ENCODE measurements at places on chromosomes 6 and 20.
A peak's percentile ranks its signal among the peaks of the same experiment; 100 is the strongest.

DNA sequence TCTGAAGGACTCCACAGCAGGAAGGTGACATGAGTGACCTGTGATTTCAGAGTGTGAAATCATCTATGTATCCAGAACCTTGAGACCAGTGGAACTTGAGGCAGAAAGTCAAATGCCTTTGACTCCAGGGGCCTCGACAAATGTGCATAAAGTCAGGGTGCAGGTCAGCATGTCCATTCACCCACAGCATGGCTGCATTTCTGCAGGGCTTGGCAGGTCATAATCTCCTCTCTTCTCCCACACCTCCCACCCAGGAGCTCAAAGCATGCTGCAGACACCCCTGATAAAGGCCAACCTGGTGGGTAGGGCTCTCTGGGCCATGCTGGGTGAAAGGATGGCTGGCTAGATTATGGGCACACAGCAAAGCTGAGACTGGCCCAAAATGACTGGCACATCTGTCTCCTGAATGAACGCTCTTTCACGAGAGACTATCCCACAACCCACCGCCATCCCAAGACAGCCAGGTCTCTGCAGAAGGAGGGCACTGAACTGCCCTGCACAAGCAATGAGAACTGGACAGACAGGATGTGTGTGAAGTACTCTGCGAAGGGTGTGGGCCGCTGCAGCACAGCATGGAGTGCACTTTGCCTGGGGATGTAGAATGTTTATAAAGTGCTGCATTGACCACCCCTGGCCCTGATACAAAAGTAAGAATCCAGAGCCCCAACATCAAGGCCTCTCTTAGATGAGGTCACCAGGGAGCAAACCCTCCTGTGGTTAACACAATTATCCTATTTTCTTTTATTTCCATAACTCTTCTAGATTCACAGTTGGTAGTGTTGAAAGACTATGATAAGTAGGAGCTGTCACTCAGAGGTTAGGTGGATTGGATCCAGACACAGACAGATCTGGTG is 78.2 kb upstream of the NXT1 start:
- DNase-seq, result no peak

DNA sequence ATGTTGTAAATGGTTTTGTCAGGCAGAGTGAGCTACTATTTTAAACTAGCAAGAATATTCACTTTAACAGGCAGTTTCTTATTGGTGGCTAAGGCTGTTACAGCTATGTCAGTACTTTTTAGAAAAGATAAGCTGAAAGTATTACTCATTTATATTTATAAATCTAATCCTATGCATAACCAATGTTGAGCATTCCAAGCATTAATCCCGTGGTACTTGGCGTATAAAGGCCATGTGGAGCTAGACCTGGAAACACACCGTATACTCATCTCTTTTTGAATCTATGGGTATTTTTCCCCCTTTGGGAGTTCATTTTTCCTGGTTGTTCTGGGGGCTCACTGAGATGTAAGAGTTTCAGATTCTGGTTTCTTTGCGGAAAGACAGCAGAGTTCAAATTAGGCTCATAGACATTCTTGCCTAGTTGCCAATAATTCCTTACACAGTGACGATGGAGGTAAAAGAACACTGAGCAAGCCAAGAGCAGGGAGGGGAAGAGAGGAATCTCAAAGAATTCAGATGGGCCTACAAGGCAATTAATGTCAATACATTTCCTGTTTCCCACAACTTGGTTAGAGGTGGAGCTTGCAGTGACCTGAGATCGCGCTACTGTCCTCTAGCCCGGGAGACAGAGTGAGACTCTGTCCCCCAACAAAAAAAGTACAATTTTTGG is 211.5 kb downstream of the SOX4 start:
- DNase-seq, result no peak

DNA sequence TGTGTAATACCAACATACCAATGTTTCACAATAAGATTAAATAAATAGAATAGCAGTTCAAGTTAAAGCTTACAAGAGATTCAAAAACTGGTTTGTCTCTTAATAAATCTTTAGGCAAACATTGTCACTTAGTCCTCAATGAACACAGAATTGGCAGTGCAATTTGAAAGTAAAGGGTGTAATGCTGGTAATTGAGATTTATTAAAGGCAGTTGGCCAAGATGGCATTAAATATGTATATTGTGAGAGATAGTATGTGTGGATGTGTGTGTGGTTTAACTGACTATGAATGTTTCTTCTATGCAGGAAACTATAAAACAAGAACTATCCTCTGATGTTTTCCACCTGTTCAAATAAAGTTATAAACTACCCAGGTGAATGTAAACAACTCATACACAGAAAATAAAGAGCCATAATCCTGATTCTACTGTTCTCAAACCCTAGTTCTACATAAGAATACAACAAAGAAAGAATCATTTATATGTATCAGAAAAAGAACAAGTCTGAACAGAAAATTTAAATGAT is 267.9 kb upstream of the PTCHD4 start:
- DNase-seq, result no peak

DNA sequence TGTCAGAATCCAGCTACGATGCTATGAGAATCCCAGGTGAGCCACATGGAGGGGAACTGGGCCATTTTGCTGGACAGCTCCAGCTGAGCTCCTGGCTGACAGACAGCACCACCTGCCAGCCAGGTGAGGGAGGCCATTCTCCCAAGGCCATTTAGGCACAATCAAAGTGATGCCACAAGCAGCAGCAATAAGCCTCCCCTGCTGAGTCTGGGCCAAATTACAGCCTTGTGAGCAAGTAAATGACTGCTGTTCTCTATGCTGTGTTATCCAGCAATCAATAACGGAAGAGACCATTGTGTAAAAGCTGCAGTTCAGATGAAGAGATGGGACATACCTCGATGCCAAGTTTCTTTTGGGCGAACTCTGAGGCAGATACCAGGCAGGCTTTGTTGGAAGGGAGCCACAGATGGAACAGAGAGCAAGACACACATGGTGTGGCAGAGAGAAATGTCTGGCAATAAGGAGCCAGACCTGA is 14.0 kb upstream of the SCGN start:
- DNase-seq, result no peak

GRCh38 chr6:79208816-79209215 is 25.7 kb downstream of the HMGN3 start:
- DNase-seq, result no peak

DNA sequence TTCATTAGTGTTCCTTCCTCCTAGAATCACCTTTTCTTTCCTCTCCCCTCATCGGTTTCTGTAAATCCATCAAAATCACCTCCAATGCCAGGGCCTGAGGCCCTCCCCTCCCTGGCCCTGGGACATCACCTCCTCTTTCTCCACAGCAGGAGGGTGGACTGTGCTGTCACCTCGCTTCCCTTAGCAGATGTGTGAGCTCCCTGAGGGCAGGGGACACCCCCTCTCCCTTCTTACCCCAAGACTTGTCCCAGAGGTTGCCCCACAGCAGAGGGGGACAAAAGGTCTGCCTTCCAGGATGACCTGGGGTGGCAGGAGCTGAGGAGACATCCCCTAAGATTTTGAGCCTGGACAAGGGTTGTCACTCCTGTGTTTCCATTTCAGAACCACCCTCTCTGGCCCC is 5.9 kb downstream of the ULBP1 start:
- no peak for DNase-seq

DNA sequence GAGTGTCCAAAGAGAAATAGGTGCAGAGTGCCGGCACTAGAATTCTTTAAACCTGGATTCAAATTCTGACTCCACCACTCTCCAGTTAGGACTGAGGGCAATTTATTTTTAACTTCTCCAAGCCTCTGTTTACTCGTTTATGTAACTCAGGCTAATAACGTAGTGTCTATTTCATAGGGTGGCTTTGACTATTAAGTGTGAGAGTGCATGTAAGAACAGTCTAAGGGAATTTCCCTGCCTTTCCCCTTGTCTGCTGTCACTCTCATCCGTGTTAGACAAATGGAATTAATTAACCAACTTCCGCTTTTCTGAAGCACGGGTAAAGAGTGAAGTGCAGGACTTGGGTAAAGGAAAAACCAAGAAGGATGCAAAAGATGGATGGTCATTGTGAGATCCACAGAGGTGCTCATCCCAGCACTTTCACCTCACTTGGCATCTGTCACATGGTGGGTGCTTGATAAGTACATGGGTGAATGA is 4.1 kb upstream of the ZKSCAN8 start:
- DNase-seq, result no peak

DNA sequence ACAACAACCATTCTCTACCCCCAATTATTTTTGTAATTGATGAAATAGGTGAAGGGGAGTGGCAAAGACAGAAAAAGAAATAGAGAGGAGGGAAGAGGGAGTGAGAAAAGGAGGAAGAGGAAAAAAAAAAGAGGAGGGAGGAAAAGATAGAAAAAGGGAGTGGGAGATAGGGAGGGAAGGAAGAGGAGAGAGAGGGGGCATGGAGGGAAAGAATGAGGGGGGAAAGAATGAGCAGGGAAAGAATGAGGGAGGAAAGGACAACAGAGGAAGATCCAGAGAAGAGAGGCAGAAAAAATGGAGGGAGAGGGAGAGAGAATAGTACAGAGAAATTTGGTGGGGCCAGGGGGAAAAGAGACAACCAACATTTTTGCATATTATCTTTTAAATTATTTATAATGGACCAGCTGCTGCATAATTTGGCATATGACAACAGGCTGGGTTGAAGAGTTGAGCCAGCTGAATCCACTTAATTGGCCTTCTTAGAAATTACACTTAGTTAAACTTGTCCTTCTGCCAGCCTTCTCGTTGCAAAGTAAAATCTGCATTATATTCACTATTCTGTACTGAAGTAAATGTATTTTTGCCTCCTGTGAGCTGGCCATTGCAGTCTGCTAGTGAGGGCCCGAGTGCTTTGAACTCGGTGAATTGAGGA is 101.0 kb downstream of the ARHGAP18 start:
- no peak for DNase-seq

GRCh38 chr20:23644164-23644563 is 6.4 kb upstream of the CST3 start:
- no peak for DNase-seq

- no peak for DNase-seq
Observed at GRCh38 chr6:142903812-142904211, 41.2 kb downstream of the HIVEP2 start.

DNA sequence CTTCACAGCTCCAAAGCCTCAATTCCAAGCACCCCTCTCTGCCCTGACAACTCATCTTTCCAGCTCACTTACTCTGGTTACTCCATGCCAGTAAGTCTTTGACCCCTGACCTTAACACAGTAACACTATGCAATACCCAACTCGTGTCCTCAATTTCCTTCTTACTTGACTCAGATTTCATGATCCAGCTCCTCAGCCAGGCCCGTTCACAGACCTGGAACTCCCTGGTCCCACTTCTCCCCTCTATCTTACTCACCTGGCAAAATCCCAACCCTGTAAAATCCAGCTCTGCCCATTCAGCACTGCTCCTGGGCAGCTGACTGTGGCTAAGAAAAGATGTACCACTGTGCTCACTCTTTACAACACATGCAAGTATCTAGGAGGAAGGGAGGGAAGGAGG is 7.9 kb downstream of the GNL1 start:
- DNase-seq, result no peak

GRCh38 chr6:138377844-138378243 is at the start of gene SMIM28:
SMIM28 (plus strand) TSS chr6:138377905; CDS start chr6:138378073, 168 bp downstream.
- DNase-seq, result no peak

- DNase-seq, result no peak
Observed at GRCh38 chr20:57124800-57125517, 141.5 kb downstream of the BMP7 start.

GRCh38 chr6:285030-285771 is 7.1 kb upstream of the DUSP22 start:
- DNase-seq, result no peak

GRCh38 chr6:83613378-83613777 is 95.5 kb downstream of the SNAP91 start:
- DNase-seq, result no peak

- DNase-seq, result no peak
Observed at GRCh38 chr20:25532015-25532751, 53.1 kb downstream of the NINL start.

DNA sequence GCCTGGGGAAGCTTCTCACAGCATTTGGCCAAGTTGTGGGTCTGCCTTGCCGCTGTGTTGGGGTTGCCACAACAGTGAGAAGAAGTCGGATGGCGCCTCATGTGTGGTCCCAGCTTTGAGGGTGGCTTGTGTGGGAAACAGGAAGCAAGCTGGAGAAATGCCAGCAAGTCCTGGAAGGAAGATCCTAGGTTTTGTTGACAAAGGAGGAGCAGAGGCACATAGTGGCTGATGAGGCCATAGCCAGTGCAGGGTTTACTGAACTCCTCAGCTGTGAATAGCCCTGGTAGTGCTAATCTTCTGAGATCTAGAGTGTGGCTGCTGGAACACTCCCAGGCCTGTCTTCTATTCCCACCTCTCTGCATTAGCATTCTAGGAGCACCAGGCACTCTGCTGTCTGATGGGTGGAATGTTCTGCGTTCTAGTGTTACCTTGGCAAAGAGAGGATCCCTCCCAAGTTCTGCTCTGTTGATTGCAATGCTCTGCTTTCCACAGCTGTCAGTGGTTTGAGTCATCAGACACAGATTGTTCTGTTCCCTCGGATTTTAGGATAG is 25.2 kb downstream of the SNPH start:
- DNase-seq, result peak; percentile 40

DNA sequence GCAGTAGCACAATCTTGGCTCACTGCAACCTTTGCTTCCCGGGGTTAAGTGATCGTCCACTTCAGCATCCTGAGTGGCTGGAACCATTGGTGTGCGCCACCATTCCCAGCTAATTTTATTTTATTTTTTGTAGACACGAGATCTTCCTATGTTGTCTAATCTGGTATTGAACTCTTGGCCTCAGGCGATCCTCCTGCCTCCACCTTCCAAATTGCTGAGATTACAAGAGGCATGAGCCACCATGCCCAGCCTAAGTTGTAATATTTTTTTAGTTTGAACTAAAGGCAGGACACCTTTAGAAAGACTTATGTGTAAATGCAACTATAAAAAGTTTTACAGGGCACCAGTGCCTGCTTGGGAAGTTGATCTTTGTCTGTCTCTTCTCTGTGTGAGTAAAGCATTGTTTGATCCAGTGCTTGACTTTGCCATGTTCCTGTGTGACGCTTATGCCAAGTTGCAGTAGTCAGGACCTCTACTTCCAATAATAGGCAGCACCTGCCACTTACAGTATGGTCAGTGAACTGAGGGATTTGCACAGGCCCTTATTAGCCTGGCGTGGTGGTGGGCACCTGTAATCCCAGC is 46.9 kb downstream of the JARID2 start:
- no peak for DNase-seq

DNA sequence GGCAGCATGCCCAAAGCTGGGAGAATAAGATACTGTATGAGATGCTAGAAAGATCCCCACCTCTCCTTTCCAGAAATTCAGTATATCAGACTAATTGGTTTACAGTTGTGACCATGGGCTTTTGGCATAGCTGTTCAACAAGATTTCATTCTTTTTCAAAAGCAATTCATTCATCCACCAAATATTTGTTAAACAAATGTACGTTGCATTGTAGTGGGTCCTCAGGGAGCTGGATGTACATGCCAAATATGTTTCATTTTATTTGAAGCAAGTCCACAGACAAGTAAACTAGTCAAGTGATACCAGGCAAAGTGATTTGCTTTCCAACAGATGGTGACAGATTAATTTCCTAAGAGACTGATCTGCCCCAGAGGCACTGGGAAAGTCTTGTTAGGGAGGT is 85.8 kb upstream of the ESR1 start:
- DNase-seq, result peak; percentile 16

- DNase-seq, result no peak
Observed at GRCh38 chr20:38973645-38974044, 11.5 kb downstream of the DHX35 start.

- no peak for DNase-seq
Observed at GRCh38 chr6:162421004-162421403, 306.6 kb downstream of the PRKN start.

Measured in GM03348 (cell line).